CD4-positive, alpha-beta T cell treated with Interleukin-10 for 1 hour (primary cell): ENCODE measurements at places on chromosomes 7 and 10.

GRCh38 chr7:95376632-95377400 lies 19.4 kb downstream of the PON3 start:
- no peak for DNase-seq

DNA sequence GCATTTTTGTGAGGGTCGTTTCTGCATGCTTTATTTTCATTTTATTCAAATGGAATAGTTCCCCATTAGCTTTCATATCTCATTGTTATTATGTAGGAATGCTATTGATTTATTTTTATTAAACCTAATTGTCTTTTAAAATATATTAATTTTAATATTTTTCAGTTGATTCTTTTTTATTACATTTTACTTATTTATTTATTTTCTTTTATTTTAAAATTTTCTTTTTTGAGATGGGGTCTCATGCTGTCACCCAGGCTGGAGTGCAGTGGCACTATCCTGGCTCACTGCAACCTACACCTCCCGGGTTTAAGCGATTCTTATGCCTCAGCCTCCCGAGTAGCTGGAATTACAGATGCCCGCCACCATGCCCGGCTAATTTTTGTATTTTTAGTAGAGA lies 7.4 kb upstream of the STK17A start:
- DNase-seq, result no peak

DNA sequence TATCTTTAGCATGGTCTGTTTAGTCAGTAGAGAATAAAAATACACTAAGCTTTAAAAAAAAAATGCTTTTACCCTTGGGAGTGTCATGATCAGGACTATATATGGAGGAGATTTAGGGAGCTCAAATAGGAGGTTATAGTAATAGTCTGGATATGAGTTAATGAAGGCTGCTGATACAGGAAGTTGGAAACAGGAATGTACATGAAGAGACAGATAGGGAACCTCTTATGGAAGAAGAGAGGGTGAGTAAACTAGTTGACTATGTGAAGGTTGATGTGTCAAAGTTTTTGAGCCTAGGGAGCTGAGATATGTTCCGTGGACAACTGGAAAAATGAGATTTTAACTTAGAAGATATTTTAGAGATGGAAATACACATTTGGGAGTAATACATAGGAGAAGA lies 472.0 kb upstream of the FZD8 start:
- DNase-seq, result no peak

- DNase-seq, result no peak
These were observed 497.3 kb upstream of the GALNT17 start for GRCh38 chr7:70634610-70635068.

DNA sequence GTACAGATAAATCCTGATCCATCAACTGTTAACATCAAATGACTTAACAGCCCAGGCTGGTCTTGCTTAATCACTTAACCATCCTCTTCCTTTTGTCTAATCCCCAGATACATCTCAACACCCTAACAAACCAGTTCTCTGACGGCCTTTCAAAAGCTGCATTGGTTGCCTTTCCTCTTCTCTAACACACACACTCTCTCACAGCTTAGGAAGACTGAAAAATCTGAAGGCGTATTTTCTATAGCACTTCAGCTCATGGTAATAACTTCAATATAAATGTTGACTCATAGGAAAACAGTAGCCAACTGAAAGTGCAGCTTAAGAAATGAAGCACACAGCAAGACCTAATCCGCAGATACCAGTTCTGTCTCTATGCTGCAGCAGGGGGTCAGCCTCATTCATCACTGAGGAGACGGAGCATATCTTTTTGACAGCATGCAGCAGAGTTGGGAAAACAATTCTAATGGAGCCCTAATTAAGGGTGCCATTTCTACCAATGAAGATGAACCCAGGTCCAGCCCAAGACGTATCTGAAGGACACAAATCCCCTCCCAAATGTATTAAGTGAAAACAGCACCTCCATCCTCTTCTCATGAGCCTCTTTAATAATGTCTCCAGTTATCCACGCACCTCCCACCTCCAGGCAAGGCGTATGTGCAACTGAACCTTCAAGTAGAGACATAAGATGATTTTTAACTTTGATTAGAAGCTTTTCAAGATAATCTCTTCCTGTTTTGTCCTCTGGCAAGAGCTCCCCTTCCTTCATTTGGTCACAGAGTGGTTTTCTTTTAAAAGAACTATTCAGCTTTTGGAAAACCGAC lies 211.7 kb upstream of the NFE2L3 start:
- no peak for DNase-seq

- DNase-seq, result no peak
These were observed 393.4 kb upstream of the SORCS1 start for GRCh38 chr10:107557916-107558315.

GRCh38 chr10:121485436-121486139 lies 112.7 kb downstream of the FGFR2 start:
- DNase-seq, result no peak
